ENCODE measurements at places on chromosomes 7 and 10.

DNA sequence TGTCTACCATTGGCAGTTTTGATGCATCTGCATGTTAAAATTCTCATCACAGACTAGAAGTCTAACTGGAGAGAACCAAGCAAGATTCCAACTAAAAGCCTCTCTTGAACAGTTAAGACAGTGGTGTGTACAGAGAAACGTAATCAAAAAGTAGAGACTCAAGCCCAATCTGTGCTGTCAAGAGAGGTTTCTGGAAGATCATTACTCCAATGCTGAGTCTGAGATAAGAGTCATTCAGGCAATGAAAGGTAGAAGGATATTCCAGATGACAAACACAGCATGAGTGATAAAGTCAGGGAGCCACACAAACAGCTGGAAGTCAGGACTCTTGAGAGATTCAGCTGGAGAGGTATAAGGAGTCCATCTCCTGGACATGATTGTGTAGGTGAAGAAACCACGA lies 48.7 kb downstream of the IQUB start:
- no peak for DNase-seq

DNA sequence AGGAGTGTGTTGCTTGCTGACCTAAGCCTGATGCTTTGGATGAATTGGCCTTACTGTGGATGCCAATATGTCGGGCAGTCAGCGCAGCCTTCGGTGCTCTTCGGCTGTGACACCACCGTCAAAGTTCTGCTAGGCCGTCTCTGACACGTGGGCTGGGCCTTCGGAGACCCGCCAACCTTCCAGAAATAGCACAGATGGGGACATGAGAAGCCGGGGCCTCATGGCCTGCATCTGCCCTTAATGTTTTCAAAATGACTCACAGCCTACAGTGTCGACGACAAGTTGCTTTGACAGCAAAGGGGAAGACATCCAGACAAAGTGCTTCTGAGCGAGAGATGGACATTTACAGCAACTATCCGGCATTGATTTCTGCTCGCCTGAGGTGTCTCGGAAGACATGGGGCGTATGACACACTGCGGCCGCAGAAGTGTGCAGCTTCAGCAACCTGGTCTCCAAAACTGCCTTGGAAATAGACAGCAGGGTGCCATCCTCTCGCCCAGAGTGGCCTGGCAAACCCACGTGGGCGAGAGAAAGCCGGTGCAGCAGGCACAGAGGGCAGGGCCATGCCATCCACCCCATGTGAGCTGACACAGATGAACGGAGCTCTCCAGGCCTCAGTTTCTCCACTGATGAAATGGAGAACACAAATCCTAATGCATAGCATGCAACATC lies 94.0 kb upstream of the PPP2R2D start:
- no peak for DNase-seq

GRCh38 chr10:89535171-89536012 lies at the start of gene SLC16A12:
TSS of gene SLC16A12 (minus strand) at chr10:89535594. CDS start at chr10:89462578, 73,016 bp downstream.
- DNase-seq: no peak

GRCh38 chr10:96988426-96988825 lies 156.3 kb downstream of the LCOR start:
- peak; percentile 70 for DNase-seq

DNA sequence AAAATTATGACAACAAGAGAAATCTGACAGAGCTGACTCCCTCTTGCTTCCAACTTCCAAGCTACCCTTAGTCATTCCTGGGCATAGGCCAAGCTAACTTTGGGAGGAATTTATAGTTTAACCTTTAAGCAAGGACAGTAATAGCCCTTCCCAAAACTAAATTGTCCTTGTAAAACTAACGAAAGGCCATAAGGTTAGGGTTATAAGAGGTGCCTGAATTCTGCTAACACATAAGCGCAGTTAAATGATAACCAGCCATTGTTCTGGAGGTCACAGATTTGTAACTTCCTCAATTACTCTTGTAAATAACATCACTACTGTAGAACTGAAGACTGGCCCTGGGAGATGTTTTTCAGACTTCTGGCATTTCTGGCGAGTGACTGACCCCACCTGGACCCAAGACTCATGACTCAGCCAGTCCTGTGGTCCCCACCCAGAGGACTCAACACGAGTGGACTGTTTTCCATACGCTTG lies 481.2 kb downstream of the KCNMA1 start:
- DNase-seq: peak; percentile 86

DNA sequence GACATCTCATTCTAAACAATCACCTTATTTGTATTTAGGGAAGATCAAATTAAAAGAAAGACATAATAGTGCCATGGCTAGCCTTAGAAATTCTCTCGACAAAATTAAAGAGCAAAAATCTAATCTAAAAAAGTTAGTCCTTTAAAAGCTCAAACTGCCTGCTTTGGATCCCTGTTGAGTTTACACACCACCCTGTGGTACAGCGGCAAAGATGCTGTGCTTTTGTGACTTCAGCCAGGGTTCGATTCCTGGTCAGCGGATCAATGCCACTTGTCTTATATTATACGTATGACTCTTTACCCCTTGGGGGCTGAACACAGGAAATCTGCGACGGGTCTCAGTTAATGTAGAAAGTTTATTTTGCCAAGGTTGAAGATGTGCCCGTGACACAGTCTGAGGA lies 51.3 kb upstream of the VOPP1 start:
- DNase-seq: no peak

DNA sequence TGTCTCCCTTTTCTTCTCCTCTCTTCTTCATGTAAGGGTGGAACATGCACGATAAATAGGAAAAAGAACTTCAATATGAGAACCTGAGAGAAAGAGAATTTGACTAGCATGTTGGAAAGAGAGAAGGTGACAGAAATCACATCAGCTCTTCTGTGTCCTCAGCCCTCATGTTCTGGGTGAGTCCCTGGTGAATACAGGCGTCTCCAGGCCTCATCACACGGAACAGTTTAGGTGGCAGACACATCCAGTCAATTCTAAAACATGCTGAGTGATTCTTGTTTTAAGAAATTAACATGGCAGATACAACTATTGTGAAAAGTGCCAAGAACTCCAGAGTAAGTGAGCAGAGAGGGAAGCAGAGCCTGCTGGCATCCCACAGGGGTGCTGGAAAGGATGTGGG lies 96.1 kb downstream of the FAM107B start:
- no peak for DNase-seq

DNA sequence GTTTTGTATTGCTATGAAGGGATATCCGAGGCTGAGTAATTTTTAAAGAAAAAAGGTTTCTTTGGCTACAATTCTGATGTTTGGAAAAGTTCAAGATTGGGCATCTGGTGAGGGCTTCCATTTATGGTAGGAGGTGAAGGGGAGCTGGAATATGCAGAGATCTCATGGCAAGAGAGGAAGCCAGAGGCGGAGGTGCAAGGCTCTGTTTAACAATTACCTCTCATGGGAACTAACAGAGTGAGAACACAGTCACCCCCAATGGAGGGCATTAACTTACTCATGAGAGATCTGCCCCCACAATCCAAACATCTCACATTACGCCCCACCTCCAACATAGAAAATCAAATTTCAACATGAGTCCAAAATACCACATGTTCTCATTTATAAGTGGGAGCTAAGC lies 62.0 kb downstream of the AKR1D1 start:
- DNase-seq: no peak

- no peak for DNase-seq
These were observed 35.2 kb downstream of the ATOH7 start for GRCh38 chr10:68196701-68197100.

GRCh38 chr10:30774261-30774660 lies 144.7 kb upstream of the LYZL2 start:
- DNase-seq: no peak
